A549 treated with Mapracorat at 1 μM for 4 hours (cell line): ENCODE measurements at places on chromosomes 12 and 14. TPM values are rescaled to one million over a fixed set of nuclear protein-coding genes. Genes with fewer than 3 reads are reported as not detected.

SLCO1A2 gene
- 0.13 TPM in 1 of 5 replicates, not detected in the others for total RNA-seq

MYF6 gene
- not detected in 5 replicates for total RNA-seq

CD69 gene
- total RNA-seq, result not detected in 5 replicates

BCL2L14 gene
- not detected in 5 replicates for total RNA-seq

WNT5B gene
- 1.8 to 2.9 TPM (median 2.6 TPM) in 5 replicates for total RNA-seq

PSMA3 gene
- 176 to 266 TPM (median 188 TPM) in 5 replicates for total RNA-seq

KRT81 gene
- 3,076 to 4,171 TPM (median 4,026 TPM) in 5 replicates for total RNA-seq

PIANP gene
- total RNA-seq, result 0.64 to 1.0 TPM (median 0.73 TPM) in 5 replicates

GLI1 gene
- total RNA-seq, result 5.7 to 7.0 TPM (median 6.5 TPM) in 5 replicates

TM7SF3 gene
- total RNA-seq, result 64.2 to 77.8 TPM (median 77.2 TPM) in 5 replicates

KRT3 gene
- total RNA-seq, result 0.06 to 0.11 TPM in 2 of 5 replicates, not detected in the others

PROX2 gene
- not detected in 5 replicates for total RNA-seq

CDCA3 gene
- total RNA-seq, result 71.5 to 81.3 TPM (median 75.3 TPM) in 5 replicates

SLC35F4 gene
- total RNA-seq, result not detected in 5 replicates

HOXC6 gene
- 3.4 to 5.5 TPM (median 5.1 TPM) in 5 replicates for total RNA-seq

CCDC88C gene
- total RNA-seq, result 5.6 to 6.6 TPM (median 6.0 TPM) in 5 replicates

SMARCD1 gene
- total RNA-seq, result 63.3 to 72.2 TPM (median 65.3 TPM) in 5 replicates

DNAJC22 gene
- total RNA-seq, result 17.0 to 23.4 TPM (median 20.7 TPM) in 5 replicates

KRT80 gene
- 38.9 to 58.0 TPM (median 46.2 TPM) in 5 replicates for total RNA-seq

NRXN3 gene
- 0.52 to 1.1 TPM (median 0.79 TPM) in 5 replicates for total RNA-seq

KLRC3 gene
- 0.18 to 0.53 TPM (median 0.24 TPM) in 4 of 5 replicates, not detected in the other for total RNA-seq

SMCO2 gene
- 0.17 to 0.69 TPM (median 0.26 TPM) in 3 of 5 replicates, not detected in the others for total RNA-seq

FMNL3 gene
- total RNA-seq, result 1.3 to 2.0 TPM (median 1.7 TPM) in 5 replicates

MMAB gene
- total RNA-seq, result 26.8 to 34.0 TPM (median 28.5 TPM) in 5 replicates

RNASE3 gene
- not detected in 5 replicates for total RNA-seq

TULP3 gene
- total RNA-seq, result 16.8 to 19.9 TPM (median 18.9 TPM) in 5 replicates

LIN7A gene
- 0.13 to 0.55 TPM (median 0.39 TPM) in 5 replicates for total RNA-seq

BTBD7 gene
- total RNA-seq, result 10.3 to 13.6 TPM (median 12.5 TPM) in 5 replicates

C12orf60 gene
- total RNA-seq, result 1.8 to 2.0 TPM (median 1.8 TPM) in 5 replicates

LYZ gene
- total RNA-seq, result 0.58 TPM in 1 of 5 replicates, not detected in the others

GDF3 gene
- total RNA-seq, result not detected in 5 replicates

ADAM21 gene
- total RNA-seq, result 0.06 TPM in 2 of 5 replicates, not detected in the others

NCKAP5L gene
- total RNA-seq, result 6.6 to 9.3 TPM (median 8.5 TPM) in 5 replicates

COX8C gene
- total RNA-seq, result not detected in 5 replicates

OR4K5 gene
- not detected in 5 replicates for total RNA-seq
